Left cardiac atrium (tissue), 4 donors: ENCODE measurements at places on chromosomes 3 and 15. TPM values are rescaled to one million over a fixed set of nuclear protein-coding genes. Genes with fewer than 3 reads are reported as not detected.

SIAH2 gene
- total RNA-seq, result 16.4 TPM

DNA sequence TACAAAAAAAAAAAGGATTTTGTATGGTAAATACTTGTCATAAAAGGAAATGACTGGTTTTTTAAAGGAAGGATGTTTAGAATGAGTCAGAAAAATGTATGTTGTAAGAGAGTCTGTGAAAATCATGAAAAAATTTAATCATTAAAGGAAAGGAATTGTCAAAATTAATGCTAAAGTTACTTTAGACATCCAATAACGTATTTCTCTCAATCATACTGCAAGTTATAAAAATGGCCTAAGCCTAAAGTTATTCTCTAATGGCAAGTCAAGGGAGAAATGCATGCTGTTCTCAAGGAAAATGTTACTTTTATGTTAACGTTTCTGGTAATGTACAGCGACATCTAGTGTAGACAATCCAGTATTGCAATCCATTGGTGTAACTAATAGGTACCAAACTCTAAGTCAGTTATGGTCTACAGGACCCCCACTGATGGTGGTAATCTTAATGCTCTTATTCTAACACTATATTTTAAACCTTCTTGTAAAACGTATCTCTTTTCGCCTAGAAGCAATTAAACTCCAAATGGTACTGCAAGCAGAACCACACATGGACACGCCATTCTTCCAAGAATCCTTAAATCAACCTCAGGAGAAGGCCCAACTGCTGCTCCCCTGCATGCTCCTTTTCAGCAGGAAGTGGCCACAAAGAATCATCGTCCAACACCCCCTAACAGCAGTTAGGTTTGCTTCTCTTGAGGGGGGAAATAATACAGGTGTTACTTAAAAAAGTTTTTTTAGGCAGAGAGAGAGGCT, 35.2 kb downstream of the NCEH1 start:
- DNase-seq, result no peak

ARGFX gene
- not detected for total RNA-seq

DNA sequence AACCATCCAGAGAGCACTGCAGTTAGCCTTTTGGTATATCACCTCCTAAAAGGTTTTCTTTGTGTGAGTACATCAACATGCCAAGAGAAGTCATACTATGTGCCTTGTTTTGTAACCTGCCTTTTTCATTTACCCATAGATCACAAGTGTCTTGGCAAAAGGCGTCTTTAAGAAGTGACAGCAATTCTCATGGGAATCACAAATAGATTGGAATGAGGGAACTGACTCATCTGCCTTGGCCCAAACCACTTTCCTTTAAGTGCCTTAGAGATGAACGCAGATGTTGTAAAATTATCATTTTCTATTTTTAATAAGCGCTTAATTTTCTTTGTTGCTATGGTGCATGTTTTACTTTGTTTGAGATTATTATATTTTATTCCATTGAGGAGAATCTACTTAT, 20.7 kb upstream of the POMGNT2 start:
- no peak for DNase-seq

GRCh38 chr3:187641320-187642016, 28.7 kb downstream of the SST start:
- DNase-seq, result no peak

NR2E3 gene
- total RNA-seq, result not detected

WDR93 gene
- total RNA-seq, result not detected

ZNF660 gene
- total RNA-seq, result 2.5 TPM

- no peak for DNase-seq
Observed at GRCh38 chr15:66859688-66860253, 157.7 kb downstream of the SMAD6 start.

DNA sequence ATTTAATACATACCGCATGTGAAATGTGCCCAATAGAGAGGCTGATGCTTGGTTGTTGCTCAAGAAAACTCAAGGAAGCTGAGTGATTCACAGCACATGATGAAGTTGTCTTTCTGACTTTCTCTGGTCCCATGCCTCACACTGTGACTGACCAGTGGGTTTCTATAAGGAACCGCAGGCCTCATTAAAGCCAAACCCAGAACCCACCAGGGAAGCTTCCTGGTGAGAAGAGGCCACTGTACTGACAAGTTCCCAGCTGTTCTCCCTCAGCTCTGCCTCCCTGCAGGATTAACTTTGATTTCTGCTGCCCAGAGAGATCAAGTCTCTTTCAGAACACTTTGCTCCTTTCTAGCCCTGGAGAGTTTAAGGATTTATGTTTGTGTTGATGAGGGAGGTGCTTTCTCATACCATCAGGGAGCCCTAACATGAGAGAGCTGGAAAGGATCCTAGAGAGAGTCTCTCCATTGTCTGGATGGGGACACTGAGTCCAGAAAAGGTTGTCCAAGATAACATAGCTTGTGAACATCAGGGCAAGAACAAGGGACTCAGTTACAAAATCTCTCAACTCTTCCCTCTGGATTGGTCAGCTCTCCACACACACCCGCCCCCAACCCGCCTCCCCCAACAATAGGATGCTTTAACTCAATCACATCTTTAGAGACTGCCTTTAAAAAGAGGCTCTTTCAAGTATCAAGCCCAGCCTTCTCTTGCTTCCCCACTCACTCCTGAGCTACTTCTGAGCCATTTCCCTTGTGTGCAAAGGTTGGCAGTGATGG, 303.2 kb upstream of the TLE3 start:
- no peak for DNase-seq

DNA sequence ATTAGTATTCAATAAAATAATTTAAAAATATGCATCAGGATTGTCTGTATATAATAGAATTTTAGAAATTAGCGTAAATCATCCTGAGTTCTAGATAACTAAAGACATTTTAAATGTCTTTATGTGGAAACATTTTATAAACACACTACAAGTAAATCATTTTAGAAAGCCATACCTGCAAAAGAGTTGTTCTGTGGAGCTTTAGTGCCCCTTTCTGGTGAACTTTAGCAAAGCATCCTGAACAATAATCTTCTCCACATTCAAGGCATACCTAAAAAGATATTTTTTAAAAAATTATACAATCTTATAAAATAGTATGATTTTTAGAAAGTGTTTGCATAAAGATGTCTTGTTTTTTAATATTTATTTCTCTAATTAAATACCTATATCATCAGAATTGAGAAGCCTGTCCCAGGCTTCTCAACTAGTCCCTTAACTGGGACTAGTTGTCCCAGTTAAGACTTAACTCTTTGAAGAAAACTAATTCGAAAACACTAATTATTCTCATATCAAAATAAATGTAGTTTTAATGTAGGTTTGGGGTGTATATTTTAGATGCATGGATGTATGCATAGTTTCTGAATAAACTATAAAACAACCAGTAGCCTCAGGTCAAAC, 29.7 kb downstream of the ZBBX start:
- DNase-seq, result no peak

PSTPIP1 gene
- 6.1 TPM for total RNA-seq

LTK gene
- 0.50 TPM for total RNA-seq

DNA sequence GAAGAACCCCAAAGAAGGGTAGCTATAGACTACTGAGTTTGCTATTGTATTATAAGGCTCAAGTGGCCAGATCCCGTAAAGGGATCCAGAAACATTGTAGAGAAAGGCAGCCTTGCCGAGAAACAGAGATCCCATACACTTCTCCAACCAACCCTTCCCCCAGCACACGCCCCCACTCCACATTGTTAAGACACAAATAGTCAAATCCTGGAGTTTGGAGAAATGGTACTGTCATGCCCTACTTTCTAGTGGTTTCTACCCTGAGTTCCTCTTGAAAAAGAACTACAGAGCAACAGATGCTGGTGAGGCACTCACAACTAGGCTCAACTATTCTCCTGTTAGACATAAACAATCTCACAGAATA, 33.2 kb downstream of the B4GALT4 start:
- no peak for DNase-seq

DNA sequence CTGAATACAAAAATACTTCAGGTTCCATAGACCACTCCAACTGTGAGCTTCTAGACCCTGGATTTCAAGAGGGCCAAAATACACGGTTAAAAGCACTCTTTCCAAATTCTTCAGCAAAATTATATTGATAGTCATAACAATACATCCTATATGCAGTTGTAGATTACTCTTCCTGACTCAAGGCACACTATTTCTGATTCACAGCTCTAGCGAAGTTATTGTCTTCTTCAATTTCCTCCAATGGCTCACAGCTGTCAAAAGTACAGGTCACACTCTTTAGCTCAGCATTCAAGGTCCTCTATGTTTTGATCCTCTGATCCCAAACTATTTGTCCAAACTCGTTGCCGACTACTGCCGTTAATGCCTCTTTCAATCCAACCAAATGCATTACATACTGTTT, 13.5 kb upstream of the CCDC80 start:
- no peak for DNase-seq

GHSR gene
- total RNA-seq, result not detected

DNA sequence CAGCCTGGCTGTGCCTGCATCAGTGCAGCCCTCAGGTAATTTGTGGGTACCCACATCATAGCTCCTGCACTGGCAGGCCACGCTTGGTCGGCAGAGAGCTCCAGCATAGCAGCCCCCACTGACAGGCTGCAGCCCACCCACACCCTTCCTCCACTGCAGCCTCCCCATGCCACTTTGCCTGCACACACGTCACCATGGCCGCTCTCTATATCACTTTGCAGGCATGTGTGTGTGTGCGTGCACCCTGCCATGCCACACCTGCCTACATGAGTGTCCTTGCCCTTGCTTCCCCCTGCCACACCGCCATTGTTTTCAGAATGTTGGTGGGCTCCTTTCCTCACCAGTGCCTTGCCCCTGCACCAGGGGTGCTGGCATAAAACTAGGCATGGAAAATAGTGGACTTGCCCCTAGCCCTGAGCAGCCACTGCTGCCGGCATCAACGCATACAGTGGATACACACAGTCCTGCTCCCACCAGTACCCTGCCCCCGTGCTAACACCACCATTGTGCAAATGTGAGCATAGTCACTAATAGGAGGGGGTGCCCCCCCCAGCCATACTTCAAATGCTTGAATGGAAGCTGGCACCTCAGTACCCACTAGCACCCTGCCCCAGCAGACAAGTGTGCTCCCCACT, 278.7 kb upstream of the MANF start:
- no peak for DNase-seq

C3orf22 gene
- not detected for total RNA-seq

CASR gene
- total RNA-seq, result not detected

PBRM1 gene
- total RNA-seq, result 50.7 TPM

DNA sequence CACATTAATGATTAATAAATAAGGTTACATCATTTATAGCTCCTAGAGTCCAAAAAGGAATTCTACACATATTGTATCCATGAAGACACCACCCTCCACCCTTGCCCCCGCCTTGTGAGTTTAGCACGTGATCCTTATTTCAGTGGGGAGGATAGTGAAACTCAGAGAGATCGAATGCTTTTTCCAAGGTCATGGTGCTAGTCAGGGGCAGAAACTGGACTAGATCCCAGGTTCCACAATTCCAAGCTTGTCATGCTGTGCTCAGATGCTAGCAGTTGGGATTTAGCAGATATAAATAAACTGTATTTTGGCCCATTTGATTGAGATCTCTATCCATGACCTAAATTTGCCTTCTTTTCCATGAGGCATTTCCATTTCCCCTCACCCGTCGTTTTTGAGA, 227.4 kb upstream of the THRB start:
- DNase-seq, result no peak

- DNase-seq, result no peak
Observed at GRCh38 chr15:91238644-91239425, 138.8 kb downstream of the SV2B start.

TM4SF4 gene
- not detected for total RNA-seq

DNA sequence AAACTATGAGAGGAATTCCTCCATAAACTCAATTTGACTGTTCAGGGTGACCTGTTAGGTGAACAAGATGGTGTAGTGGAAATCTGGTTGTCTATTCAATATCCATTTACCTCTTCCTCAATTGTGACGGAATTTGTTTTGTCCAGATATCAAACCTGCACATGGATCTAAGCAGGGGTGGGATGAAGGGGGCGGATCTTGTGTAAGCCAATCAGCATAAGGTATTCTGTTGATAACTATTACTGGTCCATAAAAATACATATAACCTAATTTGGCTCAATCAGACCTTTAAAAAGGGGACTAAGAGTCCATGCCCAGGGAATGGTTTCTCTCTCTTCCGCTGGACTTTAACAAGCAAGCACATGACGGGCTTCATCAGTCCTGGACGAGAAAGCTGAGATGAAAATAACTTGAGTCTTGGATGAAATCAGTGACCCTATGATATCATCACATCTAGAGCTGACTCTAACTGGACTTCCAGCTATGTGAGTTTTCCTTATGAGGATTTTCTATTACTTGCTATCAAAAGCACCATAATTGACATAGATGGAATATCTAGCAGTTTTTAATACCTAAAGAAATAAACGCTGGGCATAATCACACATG, 5.7 kb upstream of the POPDC2 start:
- no peak for DNase-seq

PLA2G4D gene
- not detected for total RNA-seq

GABRR3 gene
- total RNA-seq, result not detected

- DNase-seq, result no peak
Observed at GRCh38 chr15:61777689-61778088, 282.6 kb downstream of the VPS13C start.

GRCh38 chr3:45606991-45607712, 12.6 kb downstream of the LIMD1 start:
- DNase-seq, result no peak

ZNF860 gene
- 0.29 TPM for total RNA-seq

CYP1A2 gene
- 0.12 TPM for total RNA-seq

SAMD7 gene
- not detected for total RNA-seq

DNA sequence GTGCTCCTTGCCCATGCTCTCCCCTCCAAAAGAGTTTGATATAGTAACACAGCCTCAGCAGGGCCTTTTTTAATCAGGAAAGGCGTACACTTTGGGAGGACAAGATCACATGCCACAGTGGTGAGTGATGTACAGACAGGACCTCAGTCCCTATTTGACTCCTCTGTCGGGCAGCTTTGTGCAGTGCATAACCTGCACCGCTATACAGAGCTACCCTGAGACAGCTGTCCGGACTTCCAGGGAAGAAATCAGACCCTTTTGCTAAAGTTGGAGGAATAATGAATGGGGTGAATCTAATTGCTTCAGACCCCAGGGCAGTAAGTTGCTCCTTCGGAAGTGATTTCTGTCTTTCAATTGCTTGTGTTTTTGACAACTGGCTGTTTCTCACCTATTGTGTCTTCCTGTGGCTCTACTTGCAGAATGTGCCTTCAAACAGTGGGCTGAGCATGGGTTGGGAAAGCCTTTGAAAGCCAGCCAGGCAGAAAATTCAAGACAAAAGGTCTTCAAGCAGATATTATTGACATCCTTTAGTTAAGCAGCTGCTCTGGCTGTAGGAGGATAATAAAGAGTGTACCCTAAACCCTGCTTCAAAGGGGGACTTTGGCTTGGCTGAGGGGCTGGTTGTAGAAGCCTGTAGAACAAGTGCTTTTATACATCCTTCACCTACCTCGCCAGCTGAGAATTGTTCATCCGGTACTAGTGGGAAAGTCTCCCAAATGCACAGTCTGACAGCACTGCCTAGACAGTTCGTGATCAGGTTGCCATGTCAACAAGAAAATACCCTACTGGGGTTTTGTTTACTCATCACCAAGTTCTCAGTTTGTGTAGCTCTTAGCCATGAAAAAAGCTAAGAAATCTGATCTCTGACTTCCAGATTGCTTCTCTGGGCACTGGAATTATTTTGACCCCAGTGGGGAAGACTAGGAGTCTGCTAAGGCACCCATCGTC, 35.1 kb downstream of the SNTN start:
- DNase-seq, result no peak

NLGN1 gene
- total RNA-seq, result 2.2 TPM
